ENCODE measurements at places on chromosomes 12 and 14. TPM values are rescaled to one million over a fixed set of nuclear protein-coding genes. Genes with fewer than 3 reads are reported as not detected.

Gene TCL1A
- 1.1 TPM for polyA plus RNA-seq

GRCh38 chr12:123071099-123071800 lies 79.6 kb downstream of the PITPNM2 start:
- no peak for DNase-seq

DNA sequence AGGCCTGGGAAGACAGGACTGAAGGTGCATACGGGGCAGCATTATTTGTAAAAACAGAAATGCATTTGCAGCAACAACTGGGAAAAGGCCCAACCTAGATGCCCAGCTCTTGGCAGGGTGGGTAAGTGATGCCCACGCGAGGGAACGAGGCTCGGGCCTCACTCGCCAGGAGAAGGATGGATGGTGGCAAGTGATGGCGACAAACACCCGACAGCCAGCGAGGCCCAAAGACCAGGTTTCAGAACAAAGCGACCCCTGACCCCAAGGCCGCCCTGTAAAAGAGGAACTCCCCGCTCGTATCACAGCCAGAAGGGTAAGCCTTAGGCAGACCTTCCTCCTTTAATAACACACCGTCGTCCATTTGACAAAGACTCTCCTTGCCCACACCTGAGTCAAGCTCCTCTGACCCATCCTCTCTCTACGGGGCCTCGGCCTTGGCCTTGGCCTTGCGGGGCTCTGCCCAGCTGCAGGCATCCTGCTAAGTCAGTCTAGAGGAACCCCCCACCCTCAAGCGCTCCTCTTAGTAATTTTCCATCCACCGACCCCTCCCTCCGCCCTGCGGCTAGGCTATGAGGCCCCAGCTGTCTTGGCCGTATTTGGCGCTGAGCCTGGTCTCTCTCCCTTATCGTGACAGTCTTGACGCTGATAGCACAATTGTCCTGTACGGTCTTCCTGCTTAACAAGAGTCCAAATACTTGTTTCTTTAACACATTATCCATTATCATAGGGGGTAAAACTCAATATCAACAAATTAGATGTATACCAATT lies 80.2 kb downstream of the NCOR2 start:
- DNase-seq: no peak

DNA sequence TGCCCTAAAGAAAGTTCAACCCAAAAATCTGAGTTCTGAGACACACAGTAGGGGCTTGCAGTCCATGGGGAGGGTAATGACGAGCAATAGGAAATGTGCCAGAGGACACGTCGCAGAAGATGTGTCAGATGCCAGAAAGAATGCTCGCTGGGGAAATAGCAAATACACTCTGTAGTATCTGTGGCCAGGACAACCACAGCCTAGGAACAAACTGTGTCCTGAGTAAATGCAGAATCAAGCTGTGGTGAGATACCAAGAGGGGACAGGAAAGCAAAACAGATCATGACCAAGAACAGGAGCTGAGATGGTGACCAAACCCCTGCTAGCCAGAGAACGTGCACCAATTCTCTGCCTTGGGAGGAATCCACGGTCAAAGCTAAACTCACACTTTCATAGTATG lies 9.1 kb downstream of the CRACR2A start:
- no peak for DNase-seq

DNA sequence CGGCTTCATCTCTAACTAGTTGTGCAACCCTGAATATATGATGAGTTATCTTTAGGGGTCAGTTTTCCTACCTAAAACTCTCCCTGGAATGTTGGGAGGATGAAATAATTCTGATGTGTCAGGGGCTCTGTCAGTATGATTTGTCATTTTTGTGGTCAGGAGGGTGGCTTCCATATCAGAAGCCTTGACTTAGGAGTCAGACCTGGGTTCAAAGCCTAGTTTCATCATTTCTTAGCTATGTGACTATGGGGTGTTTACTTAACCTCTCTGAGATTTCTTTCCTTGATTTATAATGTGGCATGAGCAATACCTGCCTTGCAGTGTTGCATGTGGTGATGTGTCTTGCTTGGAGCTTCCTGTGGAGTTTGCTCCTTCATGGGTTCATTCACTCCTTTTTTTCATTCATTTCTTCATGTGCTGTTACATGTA lies 146.8 kb downstream of the CHST11 start:
- no peak for DNase-seq

DNA sequence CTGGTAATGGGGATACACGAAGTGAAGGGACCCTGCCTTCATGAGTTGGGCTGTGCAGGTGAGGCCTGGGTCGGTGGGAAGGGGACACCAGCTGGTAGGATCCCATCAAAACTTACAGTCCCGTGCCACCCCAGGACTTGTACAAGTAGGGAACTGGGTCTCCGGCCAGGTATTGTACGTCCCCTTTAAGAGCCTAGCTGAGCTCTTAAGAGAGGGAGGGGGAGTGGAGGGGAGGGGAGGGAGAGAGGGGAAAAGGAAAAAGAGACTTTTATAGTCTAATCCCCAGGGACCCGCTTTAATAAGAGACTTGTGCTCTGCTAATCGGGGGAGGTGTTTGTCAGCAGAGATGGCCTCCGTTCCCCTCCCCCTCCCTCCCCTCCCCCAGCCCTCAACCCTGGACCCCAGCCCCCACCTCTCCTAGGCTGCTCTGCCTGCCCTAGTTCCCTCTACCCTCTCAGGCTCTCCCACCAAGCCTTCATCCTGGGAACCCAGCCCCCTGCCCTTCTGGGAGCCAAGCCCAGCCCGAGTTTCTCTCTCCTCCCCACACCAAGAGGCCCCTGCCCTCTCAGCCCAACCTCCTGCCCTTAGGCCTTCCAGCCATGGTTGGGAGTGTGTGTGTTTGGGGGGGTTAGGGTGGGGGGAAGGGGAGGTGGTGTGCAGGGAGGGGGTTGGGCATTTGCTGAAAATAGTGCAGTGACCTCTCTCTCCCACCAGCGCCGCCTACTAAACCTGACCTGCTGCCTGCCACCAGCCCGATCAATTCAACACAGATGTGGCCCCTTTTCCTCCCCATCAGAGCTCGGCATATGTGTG lies 2.6 kb downstream of the GDF11 start:
- DNase-seq: no peak

Gene NGB
- not detected for polyA plus RNA-seq

DNA sequence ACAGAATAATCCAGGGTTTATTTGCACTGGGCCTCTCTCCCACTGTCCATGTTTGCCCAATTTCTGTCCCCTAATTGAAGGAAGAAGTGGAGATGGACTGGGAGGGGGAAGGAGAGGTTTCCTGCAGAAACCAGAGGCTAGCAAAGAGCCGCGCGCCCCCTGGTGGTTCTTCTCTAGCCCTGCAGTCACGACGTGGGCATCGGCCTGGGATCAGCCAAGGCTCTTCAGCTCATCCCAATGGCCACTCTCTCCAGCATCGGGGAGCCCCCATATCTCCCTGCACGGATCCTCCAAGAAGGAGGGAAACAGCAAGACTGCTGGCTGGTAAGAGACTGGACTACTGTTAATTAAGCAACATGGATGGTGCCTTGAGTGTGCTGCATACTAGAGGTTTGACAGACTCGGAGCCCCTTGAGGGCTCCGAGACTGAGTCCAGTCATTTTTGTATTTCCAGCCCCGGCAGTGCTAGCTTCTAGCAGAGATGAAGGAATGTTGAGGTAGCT lies 18.7 kb downstream of the ZBTB39 start:
- peak; percentile 47 for DNase-seq

- DNase-seq: no peak
Observed at GRCh38 chr12:112777387-112778310, 13.9 kb upstream of the RPH3A start.

DNA sequence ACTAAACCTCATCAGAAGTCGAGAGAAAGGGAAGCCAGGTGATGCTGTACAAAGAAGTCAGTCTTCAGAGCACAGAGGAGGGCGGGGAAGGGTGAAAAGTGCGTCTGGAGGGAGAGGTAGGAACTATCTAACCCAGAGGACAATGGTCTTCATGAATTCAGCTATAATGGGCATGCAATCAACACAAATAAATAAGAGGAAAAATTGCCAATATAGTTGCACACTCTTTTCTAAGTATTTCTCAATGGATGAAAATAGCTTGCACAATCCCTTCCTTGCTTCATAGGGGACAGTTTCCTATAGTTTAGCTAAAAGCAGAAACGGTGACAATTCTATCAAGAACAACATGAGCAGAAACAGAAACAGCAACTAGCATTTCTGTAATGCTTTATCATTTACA lies 931.2 kb downstream of the AACS start:
- DNase-seq: no peak

- DNase-seq: no peak
Observed at GRCh38 chr12:13181375-13182070, 15.0 kb upstream of the EMP1 start.

Gene ESR2
- 1.1 TPM for polyA plus RNA-seq

- DNase-seq: no peak
Observed at GRCh38 chr12:81440001-81440400, 319.1 kb downstream of the PPFIA2 start.

DNA sequence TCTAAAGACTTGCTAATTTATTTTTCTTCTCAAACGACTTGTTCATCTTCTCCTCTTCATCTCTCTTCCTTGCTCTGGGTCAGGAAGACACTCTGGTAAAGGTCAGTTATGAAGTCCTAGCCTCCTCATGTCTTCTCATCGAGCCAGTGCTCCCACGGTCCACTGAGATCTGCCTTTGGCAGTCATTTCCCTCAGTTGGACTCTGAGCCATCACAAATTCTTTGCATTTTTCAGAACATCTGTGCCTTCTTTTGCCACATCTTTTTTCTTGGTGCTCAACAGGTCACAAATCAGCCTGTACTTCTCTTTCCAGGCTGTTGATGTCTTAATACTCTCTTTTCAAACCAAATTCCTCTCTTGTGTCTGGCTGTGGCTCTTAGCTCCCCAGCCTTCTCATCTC lies 49.7 kb downstream of the IGF1 start:
- no peak for DNase-seq

Gene FGF6
- not detected for polyA plus RNA-seq

Gene CHFR
- 21.6 TPM for polyA plus RNA-seq

- DNase-seq: no peak
Observed at GRCh38 chr12:53200458-53201176, 6.4 kb downstream of the ITGB7 start.

DNA sequence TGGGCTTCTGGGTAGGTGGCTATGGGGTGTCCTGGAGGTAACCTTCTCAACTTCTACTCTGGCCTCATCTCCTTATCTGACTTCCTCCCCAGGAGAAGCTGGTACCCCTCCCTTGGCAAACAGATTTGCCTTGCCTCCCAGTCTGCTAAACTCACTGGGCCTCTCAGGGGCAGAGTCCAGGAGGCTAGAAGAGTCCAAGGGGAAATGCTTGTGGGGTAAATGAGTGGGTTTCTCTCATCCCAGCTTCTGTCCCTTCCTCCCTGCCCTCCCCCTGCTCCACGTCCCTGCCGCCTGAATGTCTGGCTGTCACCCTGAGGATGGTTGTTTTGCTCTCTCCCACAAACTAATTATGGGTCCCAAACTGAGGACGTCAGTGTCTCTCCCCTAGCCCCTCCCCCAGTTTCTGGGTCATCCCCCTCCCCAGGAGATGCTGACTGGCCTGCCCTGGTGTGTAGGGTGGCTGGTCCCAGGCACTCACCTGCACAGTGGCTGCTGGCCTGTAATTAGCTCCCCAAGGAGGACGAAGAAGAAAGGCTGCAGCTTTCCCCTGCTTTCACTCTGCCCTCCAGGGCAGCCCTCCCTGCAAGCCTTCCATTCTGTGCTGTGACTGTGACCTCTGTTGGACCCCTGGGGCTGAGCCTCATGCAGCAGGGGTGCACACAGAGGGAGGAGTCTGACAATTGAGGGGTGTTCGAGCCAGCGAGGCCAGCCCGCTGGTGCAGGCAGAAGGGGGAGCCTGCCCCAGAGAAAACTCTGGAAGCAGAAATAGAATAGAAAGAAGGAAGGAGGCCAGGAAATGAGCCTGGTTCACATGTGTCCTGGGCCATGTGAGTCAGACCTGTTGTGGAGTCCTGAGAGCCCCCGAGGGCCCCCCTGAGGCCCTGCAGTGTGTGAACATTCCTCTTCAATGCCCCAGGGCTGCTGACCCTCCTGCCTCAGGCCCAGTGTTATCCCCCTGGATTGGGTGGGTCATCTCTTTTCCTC lies at the start of gene LRP1-AS:
Gene LRP1-AS (minus strand): TSS at position 659 of the 984 bp plus-strand sequence.
- DNase-seq: no peak

- peak; percentile 46 for DNase-seq
Observed at GRCh38 chr12:10190558-10191388, 11.9 kb downstream of the TMEM52B start.

Gene GPR132
- polyA plus RNA-seq: 0.50 TPM

Gene PLD4
- polyA plus RNA-seq: 2.4 TPM

GRCh38 chr12:127178052-127178451 lies 1088.9 kb upstream of the TMEM132C start:
- no peak for DNase-seq

DNA sequence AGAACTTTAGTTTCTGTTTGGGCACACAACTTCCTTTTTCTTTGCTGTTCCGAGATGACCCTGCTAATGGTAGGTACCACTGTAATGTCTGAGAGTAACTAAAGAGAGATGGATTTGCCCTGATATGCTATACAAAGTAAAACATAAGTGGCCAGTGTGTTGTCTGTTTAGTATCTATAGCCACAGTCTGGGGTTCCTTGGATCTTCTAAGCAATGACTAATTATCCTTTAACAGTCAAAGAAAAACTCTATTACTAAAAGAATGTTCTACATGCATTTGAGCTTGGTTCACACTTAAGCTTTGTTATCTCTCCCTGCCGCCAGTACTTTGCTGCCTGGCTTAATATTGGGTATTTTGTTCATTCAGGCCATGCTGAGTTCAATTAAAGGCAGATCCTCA lies 1051.9 kb upstream of the FLRT2 start:
- DNase-seq: no peak

Gene ALX1
- polyA plus RNA-seq: 31.9 TPM

DNA sequence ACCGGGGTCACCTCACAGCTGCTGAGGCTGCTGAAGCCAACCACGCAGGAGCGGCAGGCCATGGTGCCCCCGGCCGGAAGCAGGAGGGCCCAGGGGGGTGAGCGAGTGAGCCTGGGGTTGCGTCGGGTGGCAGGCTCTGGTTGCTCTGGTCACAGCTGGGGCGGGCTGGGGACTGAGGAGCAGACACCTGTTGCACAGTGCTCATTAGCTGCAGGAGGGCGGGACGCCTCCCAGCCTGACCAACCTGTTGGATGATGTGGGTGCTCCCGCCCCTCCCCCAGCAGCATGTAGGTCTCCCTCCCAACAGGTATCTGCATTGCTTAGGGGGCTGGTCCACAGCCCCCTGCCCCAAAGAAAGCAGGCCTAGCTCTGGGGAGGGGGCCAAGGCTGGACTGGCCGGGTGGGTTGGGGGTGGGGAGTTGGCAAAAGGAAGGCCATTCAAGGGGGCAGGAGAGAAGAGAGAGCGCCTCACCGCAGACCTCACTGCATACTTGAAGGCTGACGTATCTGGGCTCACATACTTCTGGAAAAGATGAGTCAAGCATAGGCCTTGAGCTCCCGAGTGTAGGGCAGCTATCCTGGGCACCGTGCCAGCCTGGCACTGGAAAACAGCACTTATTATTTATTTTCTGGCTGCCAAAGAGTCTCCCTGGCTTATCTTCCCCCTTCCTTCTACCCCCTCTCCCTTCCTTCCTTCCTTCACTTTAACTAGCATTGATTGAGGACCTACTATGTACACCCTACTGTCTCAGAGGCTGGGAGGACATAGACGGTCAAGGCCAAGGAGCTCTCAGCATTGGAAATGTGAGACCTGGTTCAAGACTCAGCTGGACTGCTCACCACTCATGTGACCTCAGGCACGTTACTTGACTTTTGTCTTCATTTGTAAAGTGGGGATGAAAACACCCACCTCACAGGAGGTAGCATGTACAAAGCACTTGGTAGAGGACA lies at the start of gene KRT80:
Gene KRT80 (minus strand): TSS at position 174 of the 951 bp plus-strand sequence. CDS start 112 bp downstream, at position 62.
- no peak for DNase-seq
